ENCODE measurements at places on chromosomes 7 and 10.

DNA sequence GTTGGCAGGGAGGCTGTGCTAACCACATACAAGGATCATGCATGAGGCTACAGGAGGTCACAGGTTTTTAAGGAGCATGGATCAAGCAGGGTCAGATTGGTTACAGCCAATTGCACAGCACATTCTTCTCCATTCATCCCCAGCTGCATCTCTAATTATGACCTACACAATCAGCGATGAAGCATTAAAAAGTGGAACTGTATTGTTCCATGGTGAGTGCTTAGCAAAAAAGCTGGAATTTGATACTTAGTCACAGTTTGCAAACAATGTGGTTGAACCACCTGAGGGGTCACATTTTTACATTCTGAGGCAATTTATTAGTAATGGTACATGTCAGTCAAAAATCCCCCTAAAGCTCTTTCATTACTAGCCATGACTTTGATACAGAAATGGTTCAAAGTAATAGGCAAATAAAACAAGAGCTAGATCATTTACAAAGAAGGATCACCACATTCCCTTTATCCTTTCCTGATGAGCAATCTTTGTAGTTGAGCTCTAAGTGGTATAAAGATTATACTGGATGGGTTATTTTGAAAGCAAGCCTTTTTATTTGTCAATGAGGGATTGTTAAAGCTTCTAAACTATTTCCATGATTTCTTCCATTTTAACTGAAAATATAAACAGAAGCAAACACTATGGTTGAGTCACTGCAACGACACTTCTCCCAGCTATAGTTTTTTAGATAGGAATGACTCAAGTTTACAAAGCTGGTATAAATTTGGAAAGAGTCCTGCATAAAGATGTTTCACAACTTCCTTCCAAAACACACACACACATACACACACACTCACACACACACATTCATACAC, 217.8 kb upstream of the SEMA3A start:
- DNase-seq = no peak

- no peak for DNase-seq
These were observed 187.7 kb downstream of the JAZF1 start for GRCh38 chr7:27992755-27993493.

- no peak for DNase-seq
These were observed 50.0 kb downstream of the NPY start for GRCh38 chr7:24334012-24334411.

DNA sequence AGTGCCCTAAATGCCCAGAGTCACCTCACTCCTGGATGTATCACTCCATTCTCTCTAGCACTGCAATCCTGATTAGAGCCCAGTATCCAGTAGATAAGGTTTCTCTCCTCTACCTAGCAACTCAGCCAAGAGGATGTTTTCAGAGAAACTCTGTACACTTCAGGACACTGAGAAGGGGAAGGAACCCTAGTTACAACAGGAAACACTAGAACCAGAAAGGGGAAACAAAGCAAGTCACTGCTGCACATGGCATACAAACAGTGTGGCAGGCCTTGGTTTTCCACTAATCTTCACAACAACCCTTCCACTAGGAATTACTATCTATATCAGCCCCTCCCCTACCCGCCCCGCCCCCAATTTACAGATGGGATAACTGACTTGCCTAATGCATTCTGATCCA, 1.6 kb downstream of the FAM204A start:
- DNase-seq = no peak

DNA sequence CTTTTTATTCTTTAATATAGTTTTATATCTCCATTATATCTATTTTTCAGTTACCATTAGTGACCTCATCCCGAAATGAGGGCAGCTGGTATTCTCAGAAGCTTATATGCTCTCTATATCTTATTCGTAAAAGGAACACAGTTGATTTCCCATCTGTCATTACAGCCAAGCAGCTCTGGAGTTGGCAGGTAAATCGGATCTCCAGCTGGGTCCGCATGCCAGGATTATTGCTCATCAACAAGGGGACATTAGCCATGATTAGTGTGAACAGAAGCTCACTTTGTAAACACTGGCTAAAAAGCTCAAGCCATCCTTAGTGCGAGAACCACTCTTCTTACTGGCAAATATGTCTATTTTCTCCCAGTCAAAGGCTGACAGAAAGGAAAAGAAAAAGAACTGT, 180.3 kb downstream of the NPSR1 start:
- no peak for DNase-seq

GRCh38 chr10:69948261-69948660, 104.4 kb upstream of the MACROH2A2 start:
- no peak for DNase-seq

DNA sequence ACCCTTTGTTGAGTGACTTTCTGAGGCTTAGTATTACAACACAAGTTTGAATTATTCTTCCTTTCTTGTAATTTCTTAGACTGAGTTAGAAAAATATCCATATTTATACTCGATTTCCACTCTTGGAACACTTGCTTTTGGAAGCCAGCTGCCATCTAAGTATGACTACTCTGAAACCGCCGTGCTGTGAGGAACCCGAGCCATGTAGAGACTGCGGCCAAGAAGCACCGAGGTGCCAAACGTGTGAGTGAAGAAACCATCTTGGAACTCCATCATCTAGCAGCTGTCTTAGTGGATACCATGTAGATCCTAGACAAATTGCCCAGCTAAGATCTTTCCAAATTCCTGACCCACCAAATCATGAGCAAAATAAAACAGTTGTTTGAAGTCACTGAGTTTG, 49.7 kb upstream of the PRKAR2B start:
- DNase-seq = no peak

DNA sequence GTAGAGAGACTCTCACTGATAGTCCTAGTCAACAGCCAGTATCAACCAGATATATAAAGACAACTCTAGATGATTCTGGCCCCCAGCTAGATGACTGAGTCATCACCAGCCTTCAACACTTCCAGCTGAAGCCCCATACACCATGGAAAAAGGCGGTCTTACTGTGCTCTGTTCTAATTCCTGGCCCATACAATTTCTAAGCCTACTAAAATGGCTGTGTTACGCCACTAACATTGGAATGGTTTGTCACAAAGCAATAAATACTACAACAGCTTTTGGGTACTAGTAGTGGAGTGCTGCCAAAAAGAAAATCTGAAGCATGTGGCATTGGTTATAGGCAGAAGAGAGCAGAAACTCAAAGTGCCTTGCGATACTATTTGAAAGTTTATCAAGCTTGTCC, 13.0 kb upstream of the TES start:
- DNase-seq = no peak

GRCh38 chr7:31814187-31814586, 127.2 kb downstream of the PPP1R17 start:
- DNase-seq = no peak

DNA sequence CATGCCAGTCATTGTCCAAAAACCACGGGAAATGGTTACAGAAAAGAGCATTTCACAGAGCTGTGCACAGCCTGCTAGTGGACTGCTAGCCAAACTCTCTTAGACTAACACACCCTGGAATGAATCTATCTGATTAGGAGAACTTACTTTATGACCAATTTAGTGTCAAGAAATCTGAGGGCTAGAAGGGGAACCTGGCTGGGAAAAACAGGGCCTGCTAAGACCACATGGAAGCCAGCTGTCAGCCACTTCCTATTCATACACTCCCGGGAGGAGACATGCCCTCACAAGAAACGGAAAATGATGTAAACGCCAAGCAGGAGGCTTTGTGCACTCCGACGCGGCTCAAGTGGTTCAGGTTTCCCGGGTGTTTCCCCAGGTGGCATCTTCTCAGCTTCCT, 54.8 kb downstream of the MPP7 start:
- DNase-seq = no peak

- no peak for DNase-seq
These were observed 15.0 kb downstream of the PTN start for GRCh38 chr7:137328373-137329120.

GRCh38 chr10:74949843-74950765, 123.7 kb downstream of the KAT6B start:
- no peak for DNase-seq

DNA sequence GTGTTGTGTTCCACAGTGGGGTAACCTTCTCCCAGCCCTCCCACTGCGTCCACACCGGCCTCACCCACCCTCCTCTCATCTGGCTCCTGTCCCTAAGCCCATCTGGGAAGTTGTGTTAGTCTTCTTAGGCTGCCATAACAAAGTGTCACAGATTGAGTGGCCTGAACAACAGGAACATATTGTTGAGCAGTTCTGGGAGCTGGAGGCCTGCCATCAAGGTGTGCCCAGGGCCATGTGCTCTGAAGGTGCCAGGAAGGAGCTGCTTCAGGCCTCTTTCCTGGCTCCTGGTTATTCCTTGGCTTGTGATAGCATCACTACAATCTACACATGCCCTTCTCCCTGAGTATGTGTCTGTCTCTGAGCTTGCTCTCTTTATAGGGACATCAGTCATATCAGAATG, 327.6 kb upstream of the COBL start:
- no peak for DNase-seq

- DNase-seq = no peak
These were observed 65.3 kb downstream of the FRMPD2 start for GRCh38 chr10:48209241-48209640.

DNA sequence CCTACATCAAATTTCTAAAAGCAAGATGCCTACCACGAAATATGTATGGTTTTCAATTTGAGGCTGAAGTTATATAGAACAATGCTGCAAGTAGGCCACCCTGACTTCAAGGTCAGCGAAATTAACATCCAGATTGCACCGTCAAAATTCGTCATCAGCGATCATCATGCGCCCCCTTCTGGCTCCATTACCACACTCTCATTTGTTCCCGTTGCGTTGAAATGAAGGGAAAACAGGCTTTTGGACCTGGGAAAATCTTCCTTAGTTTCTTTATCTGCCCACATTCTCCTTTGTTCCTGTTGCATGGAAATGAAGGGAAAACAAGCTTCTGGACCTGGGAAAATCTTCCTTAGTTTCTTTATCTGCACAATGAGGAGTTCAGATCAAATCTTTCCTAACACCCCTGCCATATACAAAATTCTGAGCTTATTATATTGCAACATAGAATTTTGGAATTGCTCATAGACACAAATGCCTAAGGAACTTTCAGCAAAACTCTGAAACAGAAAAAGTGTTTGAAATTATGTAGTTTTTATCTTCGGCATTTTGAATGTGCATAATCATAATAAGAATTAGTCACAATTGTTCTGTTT, 98.2 kb upstream of the PRKCQ start:
- DNase-seq = peak; percentile 34

GRCh38 chr10:593901-594457, 95.5 kb downstream of the DIP2C start:
- DNase-seq = no peak

DNA sequence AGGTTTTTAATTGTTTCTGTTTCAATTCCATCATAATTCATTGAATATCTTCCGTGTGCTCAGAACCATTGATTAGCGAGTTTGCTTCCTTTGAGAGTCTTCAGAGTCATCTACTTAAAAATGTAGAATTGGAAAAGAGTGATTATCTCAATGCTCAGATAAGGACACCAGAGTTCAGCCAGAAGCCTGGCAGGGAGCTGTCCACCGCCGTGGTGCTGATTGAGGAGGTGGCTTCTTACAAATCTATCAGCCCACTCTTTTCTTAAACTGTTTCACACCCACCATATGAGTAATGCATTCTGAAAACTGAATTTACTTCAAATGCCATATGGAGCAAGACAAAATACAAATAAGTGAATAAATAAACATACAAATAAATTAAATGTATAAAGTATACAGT, 79.3 kb downstream of the INSYN2A start:
- no peak for DNase-seq

GRCh38 chr7:141290973-141291372, 217.1 kb downstream of the TMEM178B start:
- no peak for DNase-seq

DNA sequence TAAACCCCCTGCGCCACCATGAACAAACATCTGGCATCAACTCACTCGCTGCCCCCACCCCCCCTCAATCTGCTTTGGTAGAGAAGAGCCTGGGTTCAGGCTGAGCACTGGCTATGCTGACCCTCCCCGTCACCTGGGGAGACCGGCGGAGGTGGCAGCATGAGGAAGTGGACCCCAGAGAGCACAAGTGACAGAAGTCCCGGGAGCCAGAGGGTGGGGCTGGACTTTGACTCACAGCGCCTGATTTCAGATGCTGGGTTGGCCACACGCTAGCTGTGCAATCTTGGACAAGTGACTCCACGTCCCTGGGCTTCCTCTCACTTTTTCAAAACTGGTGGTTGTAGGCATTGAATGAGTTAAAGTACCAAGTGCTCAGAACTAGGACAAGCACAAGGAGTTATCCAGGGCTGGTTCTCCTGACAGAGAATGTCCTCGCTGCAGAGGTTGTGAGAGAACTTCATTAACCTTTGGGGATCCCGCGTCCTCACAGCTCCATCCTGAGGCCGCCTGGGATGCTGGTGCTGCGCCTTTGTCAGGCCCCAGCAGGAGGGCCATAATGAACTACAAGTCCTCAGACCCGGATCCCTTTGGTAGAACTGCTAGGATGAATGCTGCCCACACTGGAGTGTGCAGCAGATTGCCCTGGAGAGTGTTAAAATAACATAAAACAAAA, 48.8 kb upstream of the RASGEF1A start:
- no peak for DNase-seq

DNA sequence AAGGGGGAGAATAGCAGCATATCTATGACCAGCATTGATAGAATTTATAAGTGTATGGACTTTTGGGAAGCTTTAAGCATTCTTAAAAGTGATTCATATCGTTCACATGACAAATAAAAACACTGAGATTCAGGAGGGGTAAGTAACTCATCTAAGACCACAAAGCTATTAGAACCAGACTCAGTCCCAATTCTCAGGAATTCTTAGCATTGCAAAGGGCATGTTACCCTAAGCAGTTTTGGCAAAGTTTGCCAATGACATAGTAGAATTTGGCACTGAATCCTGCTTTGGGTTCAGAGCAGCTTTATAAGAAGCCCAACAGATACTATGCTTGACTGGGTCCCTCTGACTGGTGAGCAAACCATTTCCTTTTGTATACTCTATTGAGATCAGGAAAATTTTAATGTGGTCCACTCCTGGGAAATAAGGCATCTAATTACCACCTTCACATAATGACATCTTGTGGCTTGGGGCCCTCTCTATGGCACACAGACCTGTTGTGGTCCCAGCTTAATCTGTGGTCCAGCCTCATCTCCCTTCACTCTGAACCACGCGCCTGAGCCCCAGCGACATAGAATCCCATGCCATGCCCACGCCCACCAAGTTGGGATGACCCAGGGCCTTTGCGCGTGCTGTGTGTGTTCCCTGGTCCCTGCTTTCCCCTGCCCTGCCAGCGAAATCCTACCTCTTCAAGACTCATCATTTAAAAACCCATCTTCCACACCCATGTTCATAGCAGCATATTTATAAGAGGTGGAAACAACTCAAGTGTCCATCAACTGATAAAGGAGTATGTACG, 37.5 kb upstream of the DOCK1 start:
- no peak for DNase-seq
